ENCODE measurements at places on chromosomes 4 and X.

DNA sequence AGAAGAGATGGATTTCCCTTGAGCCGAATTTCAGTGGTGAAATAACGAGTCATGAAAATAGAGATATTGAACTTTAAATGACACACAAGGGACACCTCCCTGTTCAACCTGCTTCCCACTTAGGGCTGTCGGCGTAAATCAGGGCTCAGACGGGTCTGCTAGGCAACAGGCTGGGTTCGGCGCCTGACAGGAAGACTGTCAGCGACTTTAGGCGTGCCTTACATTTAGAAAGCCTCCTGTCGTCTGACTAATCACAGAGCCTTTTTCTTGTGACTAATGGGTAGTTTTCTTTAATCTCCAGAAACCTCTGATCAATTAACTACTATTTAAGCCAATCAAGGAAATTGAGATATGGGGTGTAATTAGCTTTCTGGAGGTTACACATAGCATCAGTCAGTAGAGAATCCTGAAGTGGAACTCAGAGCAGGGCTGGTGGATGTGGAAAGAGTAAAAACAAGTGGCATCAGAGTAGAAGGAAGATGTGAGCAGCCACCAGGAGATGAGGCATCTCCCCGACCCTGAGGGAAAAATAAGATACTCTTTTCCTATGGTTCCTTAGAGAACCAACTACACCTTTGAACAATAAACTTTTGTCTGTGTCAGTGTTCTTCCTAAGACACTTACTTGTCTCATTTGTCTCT is 86.2 kb upstream of the HS3ST1 start:
- no peak for DNase-seq

- no peak for DNase-seq
Measured at GRCh38 chrX:71438750-71439149, 72.6 kb downstream of the TAF1 start.

DNA sequence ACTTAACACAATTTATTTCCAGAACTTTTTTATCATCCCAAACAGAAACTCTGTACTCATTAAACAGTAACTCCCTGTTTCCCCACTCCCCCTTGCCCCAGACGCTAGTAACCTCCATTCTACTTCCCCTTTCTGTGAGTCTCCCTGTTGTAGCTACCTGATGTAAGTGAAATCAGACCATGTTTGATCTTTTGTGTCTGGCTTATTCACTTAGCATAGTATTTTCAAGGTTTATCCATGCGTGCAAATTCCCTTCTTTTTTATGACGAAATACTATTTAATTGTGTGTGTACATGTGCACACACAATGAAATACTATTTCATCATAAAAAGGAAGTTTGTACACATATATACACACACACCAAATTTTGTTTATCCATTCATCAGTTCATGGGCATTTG is 5.2 kb downstream of the PKD2 start:
- no peak for DNase-seq

DNA sequence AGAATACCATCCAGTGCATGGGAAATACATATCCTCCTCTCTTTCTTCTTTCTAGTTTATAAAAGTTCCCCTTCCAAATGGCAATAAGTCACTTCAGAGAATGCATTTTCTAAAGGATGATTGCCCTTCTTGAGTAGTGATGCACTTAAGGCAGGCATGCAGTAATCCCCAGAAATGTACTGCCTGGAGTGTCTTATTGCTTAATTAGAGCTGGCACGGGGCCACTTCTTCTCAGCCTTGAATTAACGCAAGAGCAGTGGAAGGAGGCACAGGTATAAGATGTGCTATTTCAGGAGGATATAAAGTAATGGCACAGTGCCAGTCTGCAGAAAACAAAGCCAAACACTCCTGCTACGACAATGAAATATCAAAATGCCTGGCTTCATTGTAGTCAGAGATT is 371.4 kb upstream of the FAM241A start:
- DNase-seq, result no peak

GRCh38 chr4:165364452-165365080 is 14.2 kb upstream of the CPE start:
- DNase-seq, result no peak

All from Calu3 (cell line).